ENCODE measurements at places on chromosomes 7 and 10.
A peak's percentile ranks its signal among the peaks of the same experiment; 100 is the strongest.

- DNase-seq, result peak; percentile 75
Measured at GRCh38 chr7:8190119-8190895, 71.7 kb downstream of the ICA1 start.

GRCh38 chr10:61992671-61993668 is 91.5 kb downstream of the ARID5B start:
- peak; percentile 17 for DNase-seq

GRCh38 chr7:137538361-137538762 is 194.8 kb upstream of the PTN start:
- no peak for DNase-seq

DNA sequence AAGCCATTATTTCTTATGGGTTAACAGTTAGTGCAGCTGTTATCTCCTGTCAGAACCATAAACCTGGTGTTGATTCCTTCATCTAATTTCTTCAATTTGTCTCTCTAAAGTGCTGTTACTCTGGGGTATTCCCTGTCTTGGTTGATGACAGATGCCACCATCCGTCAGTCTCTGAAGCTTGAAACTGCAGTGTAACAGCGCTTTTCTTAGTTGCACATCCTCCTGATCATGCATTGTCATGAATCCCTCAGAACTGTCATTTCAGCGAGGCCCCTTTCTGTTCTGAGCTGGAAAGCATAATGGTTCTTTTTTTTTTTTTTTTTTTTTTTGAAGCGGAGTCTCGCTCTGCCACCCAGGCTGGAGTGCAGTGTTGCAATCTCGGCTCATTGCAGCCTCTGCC is 193.9 kb downstream of the SDK1 start:
- DNase-seq, result no peak

GRCh38 chr10:124168991-124169802 is 75.8 kb upstream of the CHST15 start:
- no peak for DNase-seq

DNA sequence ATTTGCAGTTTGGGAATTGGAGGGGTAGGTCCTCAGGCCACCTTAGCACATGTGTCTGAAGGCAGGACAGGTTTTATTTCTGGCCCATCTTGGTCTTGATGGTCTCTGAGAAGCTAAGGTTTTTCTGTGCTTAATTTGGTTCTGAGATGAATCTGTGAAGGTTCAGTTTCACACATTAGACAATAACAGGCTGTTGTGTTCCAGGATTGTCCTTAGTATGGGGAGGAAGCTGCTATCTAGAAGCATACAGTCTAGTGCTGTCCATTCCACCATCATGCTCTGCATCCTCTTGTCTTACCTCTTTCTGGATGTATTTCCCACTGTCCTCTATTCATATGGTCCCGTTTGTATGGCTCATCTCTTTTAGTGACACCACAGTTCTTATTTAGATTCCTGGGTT is 7.1 kb downstream of the UBE2D1 start:
- peak; percentile 1 for DNase-seq

DNA sequence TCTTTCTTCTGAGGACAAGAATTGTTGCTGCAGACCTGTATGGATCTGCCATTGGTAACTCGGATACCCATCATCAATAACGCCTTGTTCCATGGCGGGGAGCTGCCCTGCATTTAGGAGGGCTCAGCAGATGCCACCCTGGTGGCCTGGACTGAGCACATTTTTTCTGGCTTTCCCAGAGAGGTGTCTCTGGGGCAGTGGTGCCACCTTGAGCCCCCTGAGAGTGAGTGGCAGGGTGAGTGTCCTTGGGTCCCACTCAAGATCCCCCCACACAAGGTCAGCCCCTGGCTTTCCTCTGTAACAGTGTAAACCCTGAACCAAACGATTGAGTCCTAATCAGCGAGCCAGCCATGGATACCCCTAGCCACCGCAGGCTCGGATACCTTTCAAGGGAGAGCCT is 258.6 kb downstream of the GLRX3 start:
- no peak for DNase-seq

All from brain (organoid and tissue), 16 donors.